Activated T-cell treated with anti-CD3 and anti-CD28 coated beads, Interleukin-2, amount 50 U/mL, for 72 hours (primary cell): ENCODE measurements at places on chromosomes 3 and 15.

- no peak for DNase-seq
Observed at GRCh38 chr15:39075311-39075710, 505.6 kb upstream of the THBS1 start.

DNA sequence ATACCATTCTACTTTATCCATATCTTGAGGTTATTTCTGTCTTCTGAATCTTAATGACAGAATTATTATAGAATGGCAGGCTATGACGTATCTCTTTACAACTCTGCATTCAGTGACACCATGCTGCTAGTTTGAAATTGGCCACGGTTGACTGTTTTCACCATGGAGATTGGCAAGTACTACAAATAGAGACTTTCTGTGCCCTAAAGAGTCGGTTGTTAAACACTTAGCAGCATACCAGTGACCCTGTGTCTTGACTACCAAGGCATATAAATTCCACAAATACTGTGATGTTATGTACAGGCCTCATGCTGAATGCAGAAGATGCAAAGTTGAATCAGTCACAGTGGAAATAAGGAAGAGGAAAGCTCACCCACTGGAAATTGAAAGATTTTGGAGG, 67.0 kb upstream of the CADPS start:
- no peak for DNase-seq

- DNase-seq, result no peak
Observed at GRCh38 chr3:102682741-102683140, 247.9 kb downstream of the ZPLD1 start.

GRCh38 chr15:41930221-41930866, 36.5 kb upstream of the SPTBN5 start:
- DNase-seq, result no peak

GRCh38 chr3:30500666-30501399, 105.6 kb upstream of the TGFBR2 start:
- no peak for DNase-seq
